ENCODE measurements at places on chromosomes 2 and 18.
A peak's percentile ranks its signal among the peaks of the same experiment; 100 is the strongest.

DNA sequence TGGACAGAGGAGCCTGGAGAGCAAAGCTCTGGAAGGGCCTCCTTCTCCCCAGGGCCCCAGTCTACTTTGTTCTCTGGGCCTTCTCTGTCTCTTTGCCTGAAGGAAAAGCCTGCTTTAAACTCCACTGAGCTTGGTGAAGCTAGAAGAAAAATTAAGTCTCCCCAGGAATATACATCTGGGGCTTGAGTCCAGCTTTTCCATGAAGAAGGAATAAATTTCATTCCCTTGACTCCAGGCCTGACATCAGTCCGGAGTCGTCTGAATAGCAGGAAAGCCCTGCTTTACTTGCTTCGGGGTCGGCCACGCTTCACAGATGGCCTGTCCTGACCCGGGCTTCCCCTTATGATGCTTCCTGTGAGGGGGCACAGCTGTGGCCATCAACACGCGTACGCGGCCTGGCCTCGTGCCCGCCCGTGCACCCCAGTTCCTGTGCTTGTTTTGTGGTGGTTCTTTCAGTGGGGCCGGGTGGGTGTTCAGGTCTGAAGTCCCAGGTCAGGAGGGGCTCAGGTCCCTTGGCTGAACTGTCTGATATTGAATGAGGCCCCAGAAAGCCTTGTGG lies 73.6 kb downstream of the ACOXL start:
- no peak for DNase-seq

GRCh38 chr2:128369108-128369555 lies 50.5 kb upstream of the HS6ST1 start:
- peak; percentile 88 for DNase-seq

DNA sequence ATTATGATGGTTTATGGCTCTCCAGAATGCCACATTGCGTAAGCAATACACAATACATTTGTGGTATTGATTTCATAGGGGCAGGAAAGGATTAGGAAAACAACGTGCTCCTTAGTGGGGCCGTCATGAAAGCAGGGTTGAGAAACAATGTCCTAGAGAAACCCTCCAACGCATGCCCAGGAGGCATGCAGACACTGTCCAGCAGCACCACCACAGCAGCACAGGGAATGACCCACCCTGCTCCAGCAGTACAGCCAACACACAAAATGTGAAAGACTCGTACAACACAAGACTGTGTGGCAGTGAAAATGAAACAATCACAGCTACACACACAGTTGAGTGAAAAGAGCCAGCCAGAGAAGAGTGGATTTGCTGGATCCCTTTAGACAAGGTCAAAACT lies 66.3 kb downstream of the FAM168B start:
- no peak for DNase-seq

GRCh38 chr2:157107877-157108276 lies 149.6 kb upstream of the GALNT5 start:
- DNase-seq = peak; percentile 67

DNA sequence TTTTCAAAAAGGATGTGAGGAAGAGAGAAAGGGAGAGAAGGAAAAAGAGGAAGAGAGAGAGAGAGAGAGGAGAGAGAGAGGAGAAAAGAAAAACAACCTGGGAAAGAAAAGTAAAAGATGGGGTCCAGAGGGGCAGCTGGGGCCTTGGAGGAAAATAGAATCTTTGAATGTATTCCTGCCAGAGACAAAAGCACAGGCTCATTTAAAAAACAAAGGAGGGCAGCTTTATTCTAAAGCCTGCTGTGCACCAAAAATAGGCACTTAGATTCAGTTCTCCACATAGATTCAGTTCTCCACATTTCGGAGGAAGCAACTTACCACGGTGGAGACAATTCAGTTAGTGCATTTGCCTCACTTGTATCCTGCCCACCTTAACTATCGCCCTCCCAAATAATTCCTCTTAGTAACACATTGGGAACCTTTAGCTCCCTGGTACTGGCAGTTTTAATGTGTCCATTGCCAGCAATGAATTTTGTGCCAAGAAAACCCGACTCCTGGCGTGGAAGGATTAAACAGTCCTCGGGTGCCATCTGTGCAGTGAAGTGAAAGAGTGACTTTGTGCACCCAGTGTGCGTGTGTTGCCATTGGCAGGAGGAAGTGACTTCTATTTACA lies 71.3 kb downstream of the DPP4 start:
- no peak for DNase-seq

GRCh38 chr2:222424276-222424728 lies at the start of gene SGPP2:
Gene SGPP2, plus strand, starts transcription at chr2:222424543. Its CDS starts 60 bp downstream, at chr2:222424603.
- DNase-seq = no peak

DNA sequence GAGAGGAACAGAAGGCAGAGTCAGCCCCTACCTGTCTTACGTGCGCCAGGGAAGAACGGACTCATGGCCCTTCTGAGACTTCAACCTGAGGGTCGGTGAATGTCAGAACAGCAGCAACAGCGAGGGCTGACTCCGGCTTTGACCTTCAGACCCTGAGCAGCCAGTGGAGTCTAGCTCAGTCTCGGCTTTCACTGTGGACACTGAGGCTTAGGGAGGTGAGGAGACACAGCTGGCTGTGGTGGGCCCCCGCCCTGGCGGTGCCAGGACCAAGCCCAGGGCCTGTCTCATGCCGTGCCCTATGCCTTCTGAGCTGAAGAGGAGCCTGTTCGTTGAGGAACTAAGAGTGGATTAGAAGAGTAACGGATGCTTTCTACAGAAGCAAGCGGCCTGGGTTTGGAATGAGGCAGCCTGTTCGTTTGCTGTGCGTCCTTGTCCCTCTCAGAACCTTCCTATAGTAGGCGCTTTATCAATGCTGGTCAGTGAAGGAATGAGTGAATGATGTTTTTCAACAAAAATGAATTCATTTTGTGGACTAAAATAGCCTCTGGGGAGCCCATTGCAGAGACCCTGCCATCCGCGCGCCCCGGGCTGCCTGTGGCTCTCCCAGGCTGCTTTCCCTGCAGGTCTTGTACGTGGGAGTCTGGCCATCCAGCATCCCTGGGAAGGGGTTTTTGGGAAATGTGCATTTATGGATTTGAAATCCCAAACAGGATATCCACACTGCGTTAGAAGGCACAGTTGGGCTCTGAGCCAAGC lies 38.9 kb downstream of the ASB1 start:
- DNase-seq = no peak

- DNase-seq = no peak
Observed at GRCh38 chr2:113178069-113178746, 4.4 kb downstream of the PSD4 start.

DNA sequence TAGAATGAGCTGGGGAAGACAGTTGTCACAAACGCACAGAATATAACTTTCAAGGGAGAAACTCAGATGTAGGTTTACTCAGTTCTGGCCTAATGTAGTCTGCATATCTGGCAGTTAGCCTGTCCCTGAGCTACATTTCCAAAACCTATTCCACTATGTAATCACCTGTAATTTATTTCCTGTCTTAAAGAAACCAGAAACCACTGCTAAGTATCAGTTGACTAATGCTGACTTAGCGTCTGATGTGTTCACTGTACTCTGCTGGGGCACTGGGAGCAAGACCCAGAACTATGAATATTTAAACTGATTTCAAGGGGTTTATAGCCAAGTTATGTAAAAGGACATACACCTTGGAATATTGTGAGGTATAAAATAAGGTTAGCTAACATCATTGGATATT lies 1995.2 kb upstream of the PIK3C3 start:
- no peak for DNase-seq

DNA sequence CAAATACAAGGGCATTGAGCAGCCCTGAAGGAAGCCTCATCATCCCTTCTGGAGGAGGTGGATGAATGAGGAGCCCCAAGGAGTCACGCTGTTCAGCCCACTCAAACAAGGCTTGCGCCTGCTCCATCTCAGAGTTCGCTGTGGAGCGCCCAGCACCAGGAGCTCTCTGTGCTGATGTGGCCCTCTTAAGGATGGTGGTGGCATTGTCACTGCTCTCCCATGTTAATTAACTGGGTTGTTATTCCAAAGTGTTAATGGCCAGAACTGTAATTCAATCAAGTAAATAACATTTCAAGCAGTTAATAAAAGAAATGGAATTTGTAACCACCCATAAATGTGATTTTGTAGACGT lies 726.0 kb upstream of the RAB6C start:
- no peak for DNase-seq

GRCh38 chr2:10865841-10866240 lies 45.9 kb upstream of the KCNF1 start:
- DNase-seq = no peak

GRCh38 chr2:113158884-113159553 lies 14.8 kb upstream of the PSD4 start:
- peak; percentile 26 for DNase-seq

GRCh38 chr18:26864658-26865057 lies 849 bp downstream of the AQP4 start:
- no peak for DNase-seq

DNA sequence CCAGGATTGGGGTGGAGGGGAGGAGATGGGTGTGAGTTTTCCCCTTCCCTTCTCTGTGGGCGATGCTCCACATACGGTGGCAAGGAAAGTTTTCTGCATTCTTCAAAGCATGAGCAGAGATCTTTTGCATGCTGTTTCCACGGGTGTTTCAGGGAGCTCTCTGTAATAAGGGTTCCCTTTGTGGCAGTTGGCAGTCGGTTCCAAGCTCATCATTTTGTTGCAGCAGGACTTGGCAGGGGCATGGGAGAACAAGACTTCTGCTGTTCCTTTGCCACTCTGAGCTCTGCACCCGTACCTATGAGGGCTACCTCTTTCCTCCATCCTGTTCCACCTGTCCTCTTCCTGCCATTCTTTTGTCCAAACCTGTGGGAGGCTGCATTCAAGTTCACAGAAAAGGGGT lies 71.3 kb upstream of the SPRED2 start:
- no peak for DNase-seq

- DNase-seq = no peak
Observed at GRCh38 chr2:22355816-22356433, 1029.1 kb upstream of the KLHL29 start.

- no peak for DNase-seq
Observed at GRCh38 chr2:10954856-10955818, 43.4 kb downstream of the KCNF1 start.

- no peak for DNase-seq
Observed at GRCh38 chr2:225493420-225494099, 94.0 kb downstream of the NYAP2 start.

DNA sequence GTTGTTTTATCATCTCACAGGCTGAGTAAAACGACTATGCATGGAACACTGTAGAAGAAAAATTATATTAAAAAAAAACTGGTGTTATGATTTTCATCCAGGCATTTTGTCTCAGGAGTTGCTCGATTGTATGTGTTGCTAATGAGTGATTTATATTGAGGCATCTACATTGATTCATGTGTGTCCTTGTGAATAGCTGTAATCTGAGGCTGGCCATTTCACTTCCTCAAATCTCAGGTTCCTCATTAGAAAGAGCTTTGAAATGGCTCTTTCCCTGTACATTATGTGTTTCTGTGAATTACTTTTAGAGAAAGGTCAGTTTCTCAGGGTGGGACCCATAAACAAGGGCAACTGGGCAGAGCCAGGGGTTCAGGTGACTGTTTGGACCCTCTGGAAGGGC lies 2.3 kb downstream of the IL18R1 start:
- DNase-seq = no peak

DNA sequence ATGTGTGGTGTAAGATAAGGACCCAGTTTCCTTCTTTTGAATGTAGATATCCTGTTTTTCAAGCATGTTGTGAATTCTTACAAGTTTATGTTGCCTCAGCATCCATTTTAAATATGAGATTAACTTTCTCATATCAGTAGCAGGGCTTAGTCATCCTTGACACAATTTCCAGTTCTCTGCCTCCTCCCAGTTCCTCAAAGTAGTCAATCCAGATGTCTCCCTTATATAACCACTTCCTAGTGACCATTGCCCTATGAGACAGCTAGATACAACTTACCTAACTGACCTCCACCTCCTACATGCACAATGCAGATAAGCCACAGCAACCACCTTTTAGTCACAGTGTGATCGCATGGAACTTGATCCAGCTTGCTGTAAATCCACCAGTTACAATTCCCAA lies 269.2 kb upstream of the ZNF521 start:
- DNase-seq = no peak

DNA sequence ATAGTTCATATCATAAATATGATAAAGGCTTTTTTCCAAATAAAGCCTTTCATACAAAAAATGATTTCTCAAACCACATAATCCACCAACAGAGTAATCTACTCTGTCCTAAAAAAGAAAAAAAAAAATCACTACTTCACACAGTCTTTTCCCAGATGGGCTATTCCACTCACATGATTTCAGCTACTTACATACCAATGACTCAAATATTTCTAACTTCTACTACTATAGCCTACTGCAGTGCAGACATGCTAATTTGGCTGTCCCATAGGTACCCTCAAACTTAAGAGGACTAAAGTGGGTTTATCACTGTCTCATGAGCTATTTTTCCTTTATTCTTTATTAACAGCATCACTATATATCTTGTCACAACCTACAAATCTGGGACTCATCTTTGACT lies 57.4 kb downstream of the SLC66A3 start:
- no peak for DNase-seq

- DNase-seq = no peak
Observed at GRCh38 chr18:65938592-65939372, 188.0 kb downstream of the CDH7 start.

GRCh38 chr18:23189768-23190661 lies 54.7 kb downstream of the CABLES1 start:
- no peak for DNase-seq

- no peak for DNase-seq
Observed at GRCh38 chr2:20595439-20596192, 55.3 kb downstream of the HS1BP3 start.

DNA sequence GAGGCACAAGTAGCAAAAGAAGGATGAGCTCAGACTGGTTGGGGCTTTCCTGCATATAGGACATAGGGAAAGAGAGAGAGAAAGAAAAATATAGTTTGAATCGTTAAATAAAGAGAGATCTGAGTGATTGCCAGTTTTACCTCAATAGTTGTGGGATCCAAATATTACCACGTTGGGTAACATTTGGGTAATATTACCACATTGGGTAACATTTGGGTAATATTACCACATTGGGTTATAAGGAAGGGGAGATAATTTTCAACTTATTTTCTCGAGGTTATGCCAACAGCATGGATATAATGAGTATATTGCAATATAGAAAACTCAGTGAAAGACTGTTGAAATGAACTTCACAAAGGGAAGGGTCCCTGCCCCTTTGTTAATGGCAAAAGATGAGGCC lies 20.7 kb downstream of the SP140 start:
- DNase-seq = no peak

DNA sequence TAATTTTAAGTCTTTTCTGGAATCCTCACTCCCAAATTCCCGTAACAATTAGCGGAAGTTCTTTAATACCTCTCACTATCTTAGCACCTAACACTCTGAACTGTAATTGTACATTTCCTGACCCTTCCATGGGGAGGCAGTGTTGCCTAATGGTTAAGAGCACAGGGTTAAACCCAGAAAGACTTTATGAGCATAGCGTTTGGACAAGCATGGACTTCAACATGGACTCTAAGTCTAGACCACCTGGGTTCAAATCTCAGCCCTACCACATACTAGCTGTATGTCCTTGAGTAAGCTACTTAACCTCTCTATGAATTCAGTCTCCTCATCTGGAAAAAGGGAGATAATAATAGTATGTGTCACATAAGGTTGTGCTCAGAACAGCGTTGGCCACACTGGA lies 13.0 kb downstream of the ANTXR1 start:
- no peak for DNase-seq

Data from brain pericyte (primary cell).